Thoracic aorta (tissue), 2 donors: ENCODE measurements at places on chromosomes 3 and 15. TPM values are rescaled to one million over a fixed set of nuclear protein-coding genes. Genes with fewer than 3 reads are reported as not detected.

- H3K27me3 ChIP-seq: no peaks in the 10 kb centered on the region
- peak overlapping the region; percentile 55 for H3K27ac ChIP-seq
- peaks cover 11% of the 10 kb centered on the region for H3K4me1 ChIP-seq
- DNase-seq: no peak
Measured at GRCh38 chr3:73681610-73682009, 56.9 kb upstream of the PDZRN3 start.

DNA sequence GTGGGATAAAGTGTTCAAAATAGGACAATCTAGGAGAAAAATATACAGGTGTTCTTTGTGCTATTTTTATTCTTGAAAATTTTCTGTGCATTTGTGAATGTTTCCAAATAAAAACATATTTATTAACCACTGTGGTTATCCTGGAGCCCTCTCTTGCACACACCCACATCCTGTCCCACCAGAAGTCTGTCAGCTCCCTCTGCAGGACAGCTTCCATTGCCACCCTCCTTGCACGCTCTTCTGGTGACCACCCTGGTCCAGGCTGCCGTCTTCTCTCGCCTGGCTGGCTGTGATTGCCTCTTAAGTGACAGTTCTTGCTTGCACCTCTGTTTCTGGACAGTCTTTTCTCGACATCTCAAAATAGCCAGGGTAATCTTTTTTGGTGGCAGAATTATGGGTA, 394.0 kb downstream of the LRTM1 start:
- DNase-seq: no peak
- H3K36me3 ChIP-seq: no peaks in the 10 kb centered on the region
- no peak overlapping the region for H3K4me3 ChIP-seq

DNA sequence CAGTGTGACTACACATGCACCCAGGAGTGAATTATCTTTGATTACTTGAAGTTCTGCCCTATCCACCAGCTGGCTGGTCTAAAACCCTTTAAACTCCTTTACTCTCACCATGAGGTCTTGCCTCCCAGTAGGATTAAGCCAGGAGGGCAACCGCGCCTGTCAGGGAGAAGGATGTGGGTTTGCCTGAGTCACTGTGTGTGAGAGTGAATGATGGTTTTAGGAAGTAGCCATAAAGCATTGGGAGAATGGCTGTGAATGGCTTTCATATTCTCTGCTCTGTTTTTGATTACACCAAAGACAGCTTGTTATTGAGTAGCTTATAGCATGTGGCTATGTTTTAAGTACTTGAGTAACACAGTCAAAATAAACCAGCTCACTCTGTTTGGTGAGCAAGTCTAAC, 637.7 kb upstream of the TBL1XR1 start:
- DNase-seq: no peak
- no peak overlapping the region for H3K27ac ChIP-seq
- peaks cover 20% of the 10 kb centered on the region for H3K4me1 ChIP-seq
- H3K4me3 ChIP-seq: no peak overlapping the region
- H3K36me3 ChIP-seq: no peaks in the 10 kb centered on the region

GRCh38 chr15:25178835-25179672, 224.3 kb downstream of the SNRPN start:
- no peaks in the 10 kb centered on the region for H3K4me1 ChIP-seq
- no peaks in the 10 kb centered on the region for H3K27me3 ChIP-seq
- H3K4me3 ChIP-seq: no peak overlapping the region
- no peaks in the 10 kb centered on the region for H3K36me3 ChIP-seq
- H3K27ac ChIP-seq: no peak overlapping the region

The ANKRD63 gene
- total RNA-seq: not detected
